ENCODE measurements at places on chromosomes 2 and 18.

DNA sequence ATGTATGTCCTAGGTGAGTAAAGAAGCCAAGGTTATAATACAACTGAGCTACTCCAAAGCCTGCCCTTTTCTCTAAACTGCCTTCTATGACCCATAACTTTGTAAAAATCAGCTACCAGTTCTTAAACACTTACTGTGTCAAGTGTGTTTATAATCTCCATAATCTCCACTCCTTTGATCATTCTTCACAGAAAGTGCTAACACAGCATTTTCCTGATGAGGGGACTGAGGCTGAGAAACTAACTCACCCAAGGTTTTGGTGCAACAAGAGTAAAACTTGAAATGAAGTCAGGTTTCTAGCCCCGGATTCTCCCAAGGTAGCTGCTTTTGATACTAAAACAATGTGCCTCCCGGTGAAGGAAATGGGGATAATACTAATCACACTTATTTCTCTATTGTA, 1.9 kb upstream of the C2orf49 start:
- no peak for DNase-seq

- no peak for DNase-seq
These were observed 116.4 kb downstream of the NDUFA10 start for GRCh38 chr2:239908744-239909143.

DNA sequence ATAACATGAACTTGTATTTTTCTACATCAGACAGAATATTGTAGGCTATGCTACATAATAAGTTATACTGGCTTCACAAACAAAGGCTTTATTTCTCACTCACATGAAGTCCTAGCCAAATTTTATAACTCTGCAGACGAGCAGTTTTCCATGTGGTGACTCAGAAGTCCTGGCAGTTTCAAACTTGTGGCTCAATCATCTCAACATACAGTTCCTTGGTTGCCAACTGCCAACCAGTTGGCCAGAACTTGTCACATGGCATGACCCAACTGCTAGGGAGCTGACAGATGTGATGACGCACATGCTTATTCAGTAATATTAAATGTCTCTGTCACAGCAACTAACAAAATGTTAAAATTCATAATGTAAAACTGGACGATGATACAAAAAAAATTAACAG, 63.8 kb upstream of the ZC3H15 start:
- DNase-seq: no peak

DNA sequence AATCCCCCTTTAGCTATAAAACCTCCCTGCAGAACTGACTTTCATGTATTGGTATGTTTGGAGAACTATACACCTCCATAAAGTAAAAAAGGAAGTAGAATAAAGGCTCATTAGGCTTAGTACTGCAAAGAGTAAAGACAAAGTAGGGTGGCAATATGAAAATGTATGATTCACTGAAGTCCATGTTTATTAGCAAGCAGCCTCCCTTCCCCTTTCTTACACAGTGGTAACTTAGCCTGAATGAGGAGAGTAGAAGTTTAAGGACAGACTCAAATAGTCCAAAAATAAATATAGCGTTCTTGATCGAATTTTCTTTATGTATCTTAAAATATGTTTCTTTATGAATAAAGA, 1.5 kb downstream of the ZNF804A start:
- no peak for DNase-seq

GRCh38 chr2:23703583-23704385, 223.1 kb downstream of the ATAD2B start:
- DNase-seq: no peak

DNA sequence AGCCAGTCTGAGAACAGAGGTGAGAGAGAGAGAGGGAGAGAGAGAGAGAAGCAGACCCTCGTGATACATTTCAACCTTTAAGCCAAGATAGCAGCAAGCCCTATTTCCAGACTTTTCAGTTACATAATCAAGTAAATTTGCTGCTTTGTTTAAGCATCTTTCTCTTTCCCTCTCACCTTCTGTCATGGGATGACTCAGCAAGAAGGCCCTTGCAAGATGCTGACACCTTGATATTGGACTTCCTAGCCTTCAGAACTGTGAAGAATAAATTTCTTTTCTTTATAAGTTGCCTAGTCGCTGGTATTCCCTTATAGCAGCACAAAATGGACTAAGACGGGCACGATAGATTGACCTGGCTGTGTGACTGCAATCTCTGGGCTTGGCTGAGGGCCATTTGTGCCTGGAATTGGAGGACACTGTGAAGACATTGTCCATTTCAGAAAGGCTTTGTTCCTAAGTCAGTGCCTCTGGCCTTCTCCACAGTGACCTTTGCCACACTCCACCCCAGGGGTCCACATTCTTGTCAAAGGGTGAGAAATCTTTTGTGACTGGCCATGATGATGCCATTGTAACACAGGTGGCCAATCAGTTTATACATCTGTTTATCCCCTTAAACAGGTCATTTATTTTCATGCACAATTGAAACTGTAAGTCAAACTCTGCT, 51.3 kb upstream of the ITSN2 start:
- no peak for DNase-seq

GRCh38 chr2:121018136-121019061, 266.6 kb downstream of the TFCP2L1 start:
- no peak for DNase-seq
